ENCODE measurements at places on chromosomes 3 and 15. TPM values are rescaled to one million over a fixed set of nuclear protein-coding genes. Genes with fewer than 3 reads are reported as not detected.

Gene THAP10
- total RNA-seq = 5.1 TPM

Gene CCR9
- total RNA-seq = not detected

Gene CCNB2
- 61.5 TPM for total RNA-seq

Gene DUOXA2
- total RNA-seq = not detected

Gene CORO2B
- 10.4 TPM for total RNA-seq

Gene LCTL
- total RNA-seq = 0.75 TPM

Gene IGSF11
- not detected for total RNA-seq

Gene RTP3
- not detected for total RNA-seq

Gene SCN11A
- total RNA-seq = not detected

All from HFFc6 (cell line).